T-cell (primary cell): ENCODE measurements at places on chromosomes 2 and 18.

DNA sequence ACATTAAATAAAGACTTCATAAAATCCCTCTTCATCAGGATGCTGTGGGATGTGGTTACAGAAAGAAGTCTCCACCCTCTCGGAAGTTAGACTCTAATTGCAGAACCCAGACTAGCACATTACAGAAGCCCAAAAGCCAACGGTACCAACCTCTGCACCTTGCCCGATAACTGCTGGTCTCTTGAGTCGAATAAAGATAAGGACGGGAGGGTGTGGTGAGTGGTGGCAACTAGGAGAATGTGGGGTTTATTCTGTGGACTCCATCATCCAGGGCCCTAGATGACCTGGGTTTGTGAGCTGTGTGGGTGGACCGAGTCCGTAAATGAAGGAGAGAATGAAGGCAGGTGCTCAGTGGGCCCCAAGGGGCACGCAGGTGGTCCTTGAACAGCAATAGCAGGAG, 462.8 kb upstream of the ID2 start:
- DNase-seq: no peak

- no peak for DNase-seq
Observed at GRCh38 chr18:41814651-41815050, 140.4 kb upstream of the PIK3C3 start.

DNA sequence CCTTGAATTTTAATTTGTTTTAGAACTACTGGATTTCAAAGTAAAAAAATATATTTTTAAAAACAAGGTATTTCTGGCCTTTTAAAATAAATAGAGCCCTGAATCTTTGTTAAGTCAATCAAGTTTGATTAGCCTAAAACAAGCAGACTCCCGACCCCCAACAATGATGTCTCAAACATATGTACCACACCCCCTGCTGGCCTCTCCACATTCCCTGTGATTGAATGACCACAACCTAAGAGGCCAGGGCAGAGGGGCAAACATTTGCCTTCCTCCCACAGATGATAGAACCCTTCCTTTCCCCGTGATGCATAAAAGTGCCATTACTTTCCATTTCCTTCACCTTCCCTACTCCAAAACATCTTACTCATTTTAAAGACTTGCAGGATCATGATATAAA, 130.9 kb downstream of the STK39 start:
- DNase-seq: no peak

DNA sequence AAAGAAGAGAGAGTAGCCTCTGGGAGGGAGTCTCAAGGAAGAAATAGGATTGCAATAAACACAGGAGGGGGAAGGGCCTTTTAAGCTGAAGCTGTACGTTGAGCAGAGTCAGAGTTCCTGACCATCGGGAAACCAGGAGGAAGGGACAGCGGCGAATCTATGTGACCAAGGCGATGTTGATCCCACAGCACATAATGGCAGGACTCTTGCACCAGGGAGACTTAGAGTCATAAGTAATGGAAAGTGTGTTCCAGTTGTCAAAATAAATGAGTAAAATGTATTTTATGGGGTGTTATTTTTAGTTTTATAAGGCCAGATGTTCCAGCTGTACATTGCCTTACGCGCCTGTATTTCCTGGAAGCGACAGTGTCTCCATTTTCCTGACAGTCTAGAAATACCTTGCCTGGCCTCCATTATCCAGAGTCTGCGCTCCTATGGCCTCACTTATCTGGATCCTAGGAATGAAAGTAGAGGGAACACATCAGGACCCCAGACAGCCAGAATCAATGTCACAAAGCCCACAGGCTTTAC, 152.8 kb upstream of the COPS8 start:
- DNase-seq: no peak

GRCh38 chr2:42095923-42096408, 48.1 kb downstream of the PKDCC start:
- DNase-seq: peak; percentile 62

- no peak for DNase-seq
Observed at GRCh38 chr2:7180638-7181370, 263.6 kb downstream of the RNF144A start.

DNA sequence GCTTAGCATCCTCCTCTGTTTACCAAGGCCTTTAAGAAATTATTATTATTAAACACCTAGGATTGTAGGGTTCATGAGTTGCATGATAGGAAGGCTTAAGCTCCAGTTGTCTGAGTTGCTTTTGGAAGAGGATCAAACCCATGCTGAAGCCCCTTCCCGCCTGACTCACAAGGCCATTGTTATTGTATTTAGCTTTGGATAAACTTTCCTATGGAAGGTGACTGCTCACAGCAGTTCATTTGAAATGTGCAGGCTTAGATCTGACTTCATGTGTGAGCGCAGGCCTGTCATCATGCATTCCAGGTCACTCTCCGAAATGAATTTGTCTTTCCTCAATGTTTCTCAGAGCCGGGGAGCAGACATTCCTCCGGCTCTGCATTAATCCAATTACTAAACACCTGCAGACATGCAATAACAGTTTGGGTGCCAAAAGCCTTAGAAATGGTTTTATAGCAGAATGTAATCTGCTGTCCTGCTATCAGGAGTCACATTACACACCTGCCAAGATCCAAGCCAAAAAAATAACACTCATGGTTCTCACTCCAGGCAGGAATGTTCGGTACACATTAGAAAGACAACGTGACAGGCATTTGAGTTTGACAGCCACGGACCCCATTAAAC, 119.9 kb downstream of the OSR1 start:
- no peak for DNase-seq

DNA sequence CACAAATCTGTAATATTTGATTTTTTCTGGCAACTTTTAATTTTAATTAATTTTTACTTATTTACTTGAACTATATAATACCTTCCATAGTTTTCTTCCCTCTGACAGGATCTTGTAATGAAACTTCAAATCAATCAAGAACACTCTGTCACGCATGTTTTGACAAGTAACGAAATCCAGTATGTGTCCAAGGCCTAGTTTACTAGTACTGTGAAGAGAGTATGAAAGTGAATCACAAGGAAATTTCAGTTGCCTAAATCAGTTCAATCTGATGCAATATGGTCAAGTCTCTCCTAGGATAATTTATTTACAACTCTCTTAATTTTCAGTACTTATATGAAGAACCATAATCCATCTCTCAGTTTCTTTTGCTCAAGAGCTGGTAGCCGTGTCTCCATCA, 1344.6 kb upstream of the ZEB2 start:
- DNase-seq: no peak
